ENCODE measurements at places on chromosomes 3 and 15.

GRCh38 chr3:98741121-98741716, 21.9 kb upstream of the ST3GAL6 start:
- DNase-seq = no peak

- DNase-seq = no peak
Measured at GRCh38 chr3:126345641-126346460, 11.4 kb downstream of the KLF15 start.

- DNase-seq = no peak
Measured at GRCh38 chr3:55676643-55677042, 189.5 kb upstream of the WNT5A start.

- DNase-seq = no peak
Measured at GRCh38 chr3:176935194-176935888, 261.9 kb downstream of the TBL1XR1 start.

GRCh38 chr3:14124223-14124614, 451 bp downstream of the CHCHD4 start:
- peak; percentile 84 for DNase-seq

All from activated CD4-positive, alpha-beta T cell treated with anti-CD3 and anti-CD28 coated beads, Interleukin-10, Interleukin-2, amounts not matched to agents 100 ng/mL and 50 ng/mL, durations not matched to agents 16 hours and 8 hours (primary cell).